Myocyte (in vitro differentiated cells): ENCODE measurements at places on chromosomes 3 and 15. TPM values are rescaled to one million over a fixed set of nuclear protein-coding genes. Genes with fewer than 3 reads are reported as not detected.

DNA sequence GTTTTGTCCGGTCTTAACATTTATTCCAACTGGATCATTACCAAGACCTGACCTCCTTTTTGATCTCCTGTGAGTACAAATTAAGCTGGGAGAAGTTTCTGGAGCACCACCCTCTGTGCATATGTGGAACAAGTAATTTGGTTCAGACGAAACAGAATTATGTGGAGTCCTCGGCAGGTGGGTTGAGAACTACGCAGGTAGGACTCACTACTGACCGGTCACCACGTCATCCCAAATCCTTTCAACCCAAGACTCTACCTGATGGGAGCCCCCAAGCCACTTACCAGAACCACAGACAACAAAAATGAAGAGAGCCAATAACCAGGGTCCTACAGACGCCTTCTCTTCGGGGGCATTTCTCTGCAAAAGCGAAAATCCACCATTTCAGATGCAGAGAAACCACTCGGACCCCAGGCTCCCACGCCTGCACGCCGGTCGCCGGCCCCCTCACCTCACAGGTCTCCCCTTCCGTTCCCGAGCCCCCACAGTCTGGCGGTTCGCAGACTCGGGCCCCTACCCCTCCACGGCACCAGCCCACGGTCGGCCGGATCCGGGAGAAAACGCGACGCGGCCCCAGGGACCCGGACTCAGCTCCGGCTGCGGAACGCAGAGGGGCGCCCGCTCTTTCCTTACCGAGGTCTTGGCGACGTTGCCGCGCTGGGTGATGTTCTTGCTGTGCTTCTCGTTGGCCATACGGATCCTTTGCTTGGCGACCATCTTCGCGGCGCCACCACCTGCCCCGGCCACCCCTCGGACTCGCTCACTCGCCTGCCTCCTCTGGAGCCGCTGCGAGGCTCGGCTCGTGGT is 674 bp downstream of the SERP1 start:
- DNase-seq, result no peak

GRCh38 chr3:171005648-171006047 is 20.9 kb downstream of the SLC2A2 start:
- DNase-seq, result no peak

DNA sequence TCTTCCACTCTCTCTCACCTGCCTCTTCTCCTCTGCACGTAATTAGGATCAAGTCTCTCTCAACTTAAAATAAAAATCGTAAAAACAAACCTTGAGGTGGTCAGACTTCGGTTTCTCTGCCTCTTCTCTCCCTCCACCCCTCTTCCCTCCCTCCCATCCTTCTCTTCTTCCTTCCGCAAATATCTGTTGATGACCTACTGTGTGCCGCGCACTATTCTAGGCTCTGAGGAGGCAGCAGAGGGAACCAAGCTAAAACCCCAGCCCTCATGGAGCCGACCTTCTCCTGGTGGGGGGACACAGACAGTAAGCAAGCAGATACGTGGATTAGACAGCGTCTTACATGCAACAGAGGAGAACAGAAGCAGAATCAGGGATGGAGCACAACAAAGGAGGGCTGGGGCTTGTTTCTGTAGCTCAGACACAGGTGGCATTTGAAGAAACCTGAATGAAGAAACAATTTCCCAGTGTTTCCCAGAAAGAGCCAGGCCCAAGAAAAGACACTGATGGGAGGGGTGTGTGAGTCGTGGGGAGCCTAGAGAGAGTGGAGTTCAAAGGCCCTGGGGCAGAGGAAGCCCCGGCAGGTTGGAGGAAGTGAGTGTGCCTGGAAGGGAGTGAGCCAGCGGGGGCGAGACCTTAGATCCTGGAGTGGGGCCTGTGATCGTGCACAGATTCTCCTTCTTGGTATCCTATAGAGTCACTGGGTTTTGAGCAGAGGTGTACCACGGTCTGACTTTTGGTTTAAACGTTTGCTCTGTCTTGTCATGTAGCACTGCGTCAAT is 80.5 kb downstream of the TOP2B start:
- DNase-seq, result no peak

Gene SCG5
- total RNA-seq, result 1.3 and 2.3 TPM in 2 replicates
